Left lung (tissue), 14 donors: ENCODE measurements at places on chromosomes 1 and 21. TPM values are rescaled to one million over a fixed set of nuclear protein-coding genes. Genes with fewer than 3 reads are reported as not detected.

Gene FCGR3A
- polyA plus RNA-seq = 2.8 TPM

Gene CLCNKB
- polyA plus RNA-seq = 3.9 TPM

Gene GJC2
- polyA plus RNA-seq = 3.0 TPM

Gene IVL
- polyA plus RNA-seq = not detected

Gene SUSD4
- 22.8 TPM for polyA plus RNA-seq

Gene WNT2B
- 6.1 TPM for polyA plus RNA-seq

Gene USP21
- 52.1 TPM for polyA plus RNA-seq

Gene PAQR6
- 4.0 TPM for polyA plus RNA-seq

Gene SLC50A1
- 34.9 TPM for polyA plus RNA-seq

Gene SYF2
- polyA plus RNA-seq = 98.2 TPM

DNA sequence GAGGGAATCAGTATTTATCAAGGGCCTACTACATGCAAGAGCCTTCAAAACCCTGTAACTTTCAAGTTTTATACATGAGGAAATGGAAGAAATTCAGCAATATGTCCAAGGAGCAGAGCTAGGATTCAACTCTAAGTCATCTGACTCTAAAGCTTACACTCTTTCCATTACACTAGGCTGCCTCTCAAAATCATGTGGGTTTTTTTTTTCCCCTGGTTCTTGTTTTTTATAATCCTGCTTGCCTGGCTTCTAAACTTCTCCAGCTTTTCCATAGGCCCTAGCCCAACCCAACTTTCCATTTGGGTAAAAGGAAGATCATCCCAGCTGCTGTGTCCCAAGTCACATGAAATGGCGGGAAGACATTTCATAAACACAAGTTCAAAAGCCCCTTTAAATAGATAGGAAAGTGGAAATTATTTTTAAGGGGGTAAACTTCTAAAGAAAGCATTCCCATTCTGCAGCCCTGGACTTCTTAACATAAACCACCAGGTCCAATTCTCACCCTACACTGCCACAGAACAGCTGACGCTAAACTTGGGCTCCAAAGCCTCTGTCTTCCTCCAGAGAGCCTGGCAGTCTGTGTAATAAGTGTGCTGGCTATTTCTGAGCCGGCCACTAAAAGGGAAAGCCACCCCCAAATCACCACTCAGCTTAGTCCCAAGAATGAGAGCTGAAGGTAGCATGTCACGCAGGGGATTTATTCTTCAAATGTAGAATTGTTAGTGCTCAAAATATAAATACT is 46.9 kb downstream of the ITPKB start:
- DNase-seq = no peak

DNA sequence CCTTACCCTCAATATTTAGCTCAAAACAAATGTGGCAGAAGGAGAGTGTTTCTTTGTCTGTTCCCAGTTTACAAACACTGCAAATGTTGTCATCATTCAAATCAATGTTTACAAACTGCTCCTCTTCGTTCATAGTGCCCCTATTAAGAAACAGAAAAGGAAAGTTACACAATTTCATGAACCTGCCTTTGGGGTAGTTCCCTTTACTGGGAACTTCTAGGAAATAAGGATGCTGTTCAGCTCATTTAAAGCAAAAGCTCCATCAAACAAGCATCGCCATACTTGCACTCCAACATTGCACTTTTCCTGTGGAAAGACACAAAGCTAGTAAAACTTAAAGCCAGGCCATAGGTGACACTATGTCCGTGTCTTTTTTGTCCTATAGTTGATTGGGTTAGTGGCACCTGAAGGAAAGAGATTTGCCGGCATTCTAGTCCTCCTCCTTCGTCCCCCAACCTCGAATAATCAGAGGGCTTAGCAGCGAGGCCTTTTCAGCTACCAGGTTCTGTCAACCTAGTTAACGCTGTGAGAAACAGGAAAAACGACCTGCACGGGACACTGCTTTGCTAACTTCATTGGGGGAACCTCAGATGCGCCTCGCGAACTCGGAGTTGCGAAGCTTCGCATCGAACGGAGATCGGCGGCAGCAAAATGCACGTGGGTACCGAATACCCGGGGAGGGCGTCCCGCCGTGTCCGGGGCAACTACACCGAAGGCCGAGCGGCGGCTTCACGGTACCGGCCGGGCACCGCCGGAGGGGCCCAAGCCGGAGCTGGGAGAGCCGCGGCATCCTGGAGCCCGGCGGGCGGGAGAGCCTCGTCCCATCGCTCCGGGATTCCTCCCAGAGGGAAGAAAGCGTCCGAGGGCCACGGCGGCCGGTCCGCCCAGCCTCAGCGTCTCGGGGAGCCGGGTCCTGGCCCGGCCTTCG is 706 bp downstream of the C21orf91 start:
- DNase-seq = peak; percentile 42

DNA sequence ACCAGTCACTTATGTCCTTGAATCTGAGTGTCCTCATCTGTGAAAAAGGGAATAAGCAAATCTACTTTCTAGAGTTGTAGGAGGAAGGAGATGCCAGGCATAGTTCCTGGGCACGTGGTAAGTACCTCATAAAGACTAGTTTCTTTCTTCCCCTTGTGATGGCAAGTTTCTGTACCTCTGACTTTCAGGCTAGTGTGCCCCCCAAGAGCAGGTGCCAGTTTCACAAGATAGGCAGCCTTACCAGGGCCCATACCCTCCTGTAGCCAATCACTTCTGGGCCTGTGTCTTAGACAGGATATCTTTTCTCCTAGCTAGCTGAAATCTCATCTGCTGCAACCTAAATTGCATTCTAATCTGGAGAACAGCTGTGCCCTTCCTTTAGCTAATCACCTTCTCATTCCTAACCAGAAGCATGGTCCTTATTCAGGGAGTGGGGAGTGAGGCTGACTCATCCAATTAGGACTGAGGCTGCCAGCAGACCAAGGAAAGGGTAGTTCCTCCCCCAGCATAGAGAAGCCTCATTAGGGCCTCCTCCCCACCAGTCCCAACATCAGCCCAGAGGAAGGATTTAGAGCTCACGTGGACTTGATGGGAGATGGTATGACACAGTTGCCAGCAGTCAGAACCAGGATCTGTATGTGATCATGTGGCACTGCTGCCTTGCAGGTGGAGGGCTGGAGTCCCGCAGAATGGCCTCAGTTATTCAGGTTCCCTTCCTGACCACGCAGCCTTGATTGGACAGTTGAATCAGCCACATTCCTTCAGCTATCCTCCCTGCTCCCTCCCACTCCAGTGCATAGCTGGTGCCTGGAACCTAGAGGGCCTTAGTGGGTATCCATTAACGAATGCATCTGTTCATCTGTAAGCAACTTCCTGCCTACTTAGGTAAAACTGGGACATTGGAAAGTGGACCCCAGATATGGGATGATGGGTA is 7.9 kb downstream of the KLHDC8A start:
- no peak for DNase-seq

GRCh38 chr21:29187944-29188343 is 57.5 kb downstream of the MAP3K7CL start:
- no peak for DNase-seq

DNA sequence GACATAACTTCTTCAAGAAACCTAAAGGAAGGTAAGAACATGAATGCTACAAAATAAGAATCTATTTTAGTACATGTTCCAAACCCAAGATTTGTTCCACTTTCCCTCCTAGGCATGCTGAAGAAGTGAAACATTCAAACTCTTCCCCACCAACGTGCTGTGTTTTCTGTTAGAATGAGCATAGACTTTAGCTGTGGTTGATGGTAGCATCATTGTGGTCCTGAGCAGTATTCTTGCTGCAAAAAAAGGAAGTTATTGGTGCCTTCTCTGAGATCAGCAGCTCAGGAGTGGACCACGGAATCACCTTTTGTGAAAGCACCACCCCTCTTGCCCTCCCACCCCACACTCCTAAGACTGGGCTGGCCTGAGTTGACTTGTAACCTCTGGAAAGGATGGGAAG is 100.4 kb upstream of the POGK start:
- no peak for DNase-seq

DNA sequence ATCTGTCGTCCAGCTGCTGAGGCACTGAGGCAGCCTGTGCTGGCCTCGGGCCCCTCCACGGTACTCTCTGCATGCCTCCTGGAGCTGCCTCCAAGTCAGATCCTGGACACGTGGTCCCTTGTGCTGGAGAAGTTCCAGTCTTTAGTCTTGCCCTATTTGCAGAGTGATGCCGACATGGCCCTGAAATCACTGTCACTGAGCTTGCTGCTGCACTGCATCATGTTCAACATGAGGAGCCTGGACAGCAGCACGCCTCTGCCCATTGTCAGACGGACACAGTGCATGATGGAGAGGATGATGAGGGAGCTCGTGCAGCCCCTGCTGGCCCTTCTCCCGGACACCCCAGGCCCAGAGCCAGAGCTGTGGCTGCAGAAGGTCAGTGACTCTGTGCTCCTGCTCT is 10.0 kb downstream of the URB2 start:
- no peak for DNase-seq

- DNase-seq = no peak
These were observed 70.9 kb downstream of the APP start for GRCh38 chr21:26099610-26100219.

DNA sequence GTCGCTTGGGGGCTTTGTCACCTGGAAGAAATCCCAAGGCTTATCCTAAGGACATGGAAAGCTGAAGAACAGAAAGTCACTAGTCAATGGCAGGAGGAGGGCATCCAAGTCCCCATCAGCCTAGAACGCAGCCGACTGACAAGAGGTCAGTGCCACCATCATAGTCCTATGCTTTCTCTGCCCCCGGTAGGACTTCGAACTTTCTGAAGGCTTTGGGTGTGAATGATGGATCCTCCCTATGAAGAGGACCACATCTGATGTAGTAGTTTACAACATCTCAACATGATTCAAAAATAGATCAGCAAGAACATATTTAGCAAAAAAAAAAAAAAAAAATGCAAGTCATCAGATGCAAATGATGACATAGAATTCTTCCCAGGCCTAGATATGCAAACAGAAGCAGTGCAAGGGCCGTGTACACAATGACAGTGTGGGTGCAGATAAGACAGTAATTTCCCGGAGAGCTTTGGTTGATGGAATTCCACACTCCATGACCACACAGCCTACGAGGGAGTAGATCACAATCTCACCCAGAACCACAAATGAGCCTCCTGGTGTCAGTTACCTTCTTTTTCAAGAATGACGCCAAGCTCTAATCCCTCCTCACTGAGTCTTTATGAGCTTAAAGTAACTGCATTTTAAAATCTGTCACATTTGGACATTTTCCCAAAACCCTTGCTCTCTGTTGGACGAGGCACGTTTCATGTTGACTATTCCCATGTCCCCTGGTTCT is 88.2 kb downstream of the PSMG1 start:
- DNase-seq = no peak

DNA sequence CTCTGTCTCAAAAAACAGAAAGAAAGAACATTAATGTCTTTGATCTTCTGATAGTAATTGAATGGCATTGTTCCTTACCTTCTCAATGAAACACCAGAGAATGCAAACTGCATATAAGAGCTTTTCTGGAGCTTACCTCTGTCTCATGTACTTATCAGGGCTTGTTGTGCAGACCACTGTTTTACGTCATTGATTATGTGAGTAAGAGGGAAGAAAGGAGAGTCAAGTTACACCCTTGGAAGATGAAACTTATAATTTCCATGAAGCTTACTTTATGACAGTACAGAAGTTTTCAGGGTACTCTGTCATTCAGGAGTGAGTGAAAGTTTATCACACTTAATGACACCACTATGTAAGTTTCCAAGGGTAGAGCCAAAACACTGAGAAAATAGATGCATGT is 49.0 kb upstream of the MAB21L3 start:
- no peak for DNase-seq

- DNase-seq = no peak
These were observed 76.8 kb upstream of the TRABD2B start for GRCh38 chr1:48073798-48074530.

DNA sequence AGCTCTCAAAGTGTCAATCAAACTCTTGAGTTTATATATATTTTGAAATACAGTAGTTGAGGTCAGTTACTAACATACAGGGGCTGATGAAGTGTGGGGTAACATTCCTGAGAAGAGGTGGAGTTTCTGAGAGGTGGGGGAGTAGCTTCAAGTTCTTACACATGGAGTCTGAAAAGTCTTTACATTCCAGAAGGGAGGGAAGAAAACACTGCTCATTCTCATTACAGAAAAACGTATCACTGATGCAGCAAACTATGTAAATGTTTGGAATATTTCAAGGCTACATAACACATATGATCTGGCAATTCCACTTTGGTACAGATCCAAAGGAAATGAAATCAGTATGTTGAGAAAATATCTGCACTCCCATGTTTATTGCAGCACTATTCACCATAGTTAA is 1065.8 kb upstream of the B3GALT2 start:
- DNase-seq = no peak

DNA sequence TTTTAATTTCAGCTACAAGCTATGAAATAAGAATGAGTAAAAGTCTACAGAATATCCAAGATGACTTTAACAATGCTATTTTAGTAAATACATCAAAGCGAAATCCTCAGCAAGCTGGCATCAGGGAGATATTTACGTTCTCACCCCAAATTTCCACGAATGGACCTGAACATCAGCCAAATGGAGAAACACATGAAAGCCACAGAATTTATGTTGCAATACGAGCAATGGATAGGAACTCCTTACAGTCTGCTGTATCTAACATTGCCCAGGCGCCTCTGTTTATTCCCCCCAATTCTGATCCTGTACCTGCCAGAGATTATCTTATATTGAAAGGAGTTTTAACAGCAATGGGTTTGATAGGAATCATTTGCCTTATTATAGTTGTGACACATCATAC is 13.7 kb upstream of the CLCA1 start:
- no peak for DNase-seq

- DNase-seq = no peak
These were observed 96.9 kb upstream of the TARDBP start for GRCh38 chr1:10915594-10915993.

GRCh38 chr1:205066141-205066818 is 18.0 kb downstream of the TMEM81 start:
- DNase-seq = no peak

- DNase-seq = no peak
These were observed 31.5 kb upstream of the RNF187 start for GRCh38 chr1:228455715-228456114.

DNA sequence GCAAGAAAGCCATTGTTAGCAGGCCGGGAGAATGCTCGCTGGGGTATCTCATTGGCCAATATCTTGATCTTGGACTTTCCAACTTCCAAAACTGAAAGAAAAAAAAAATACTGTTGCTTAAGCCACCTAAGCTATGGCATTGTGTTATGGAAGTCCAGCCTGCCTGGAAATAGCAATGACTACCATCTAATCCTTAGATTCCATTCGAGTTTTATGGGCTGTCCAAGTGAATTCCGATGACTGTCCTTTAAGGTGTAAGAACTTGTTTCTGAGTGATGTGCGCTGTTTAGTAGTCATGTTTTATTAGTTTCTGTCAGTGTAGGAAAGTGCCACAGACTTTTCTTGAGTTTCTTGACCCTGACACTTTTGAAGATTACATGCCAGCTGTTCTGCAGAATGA is 762.6 kb downstream of the USP25 start:
- DNase-seq = no peak
